ENCODE measurements at places on chromosomes 3 and 15. TPM values are rescaled to one million over a fixed set of nuclear protein-coding genes. Genes with fewer than 3 reads are reported as not detected.

Gene PODXL2
- total RNA-seq = 13.0 TPM

Gene UCN2
- total RNA-seq = not detected

Gene CCR8
- total RNA-seq = not detected

Gene FBXW12
- total RNA-seq = not detected

Gene SCN11A
- 1.9 TPM for total RNA-seq

Gene ITGA11
- total RNA-seq = 3.2 TPM

Gene DISP2
- total RNA-seq = 12.9 TPM

Gene C3orf49
- total RNA-seq = not detected

Gene UQCC5
- 22.1 TPM for total RNA-seq

Gene HRH1
- 9.3 TPM for total RNA-seq

Gene CCRL2
- total RNA-seq = 2.6 TPM

Gene RPL29
- 366 TPM for total RNA-seq

Gene ROPN1
- 3.0 TPM for total RNA-seq

Gene SSUH2
- total RNA-seq = not detected

Gene P3H2
- 39.1 TPM for total RNA-seq

Gene RPS17
- 1,349 TPM for total RNA-seq

Gene DUOX1
- total RNA-seq = 0.64 TPM

Gene STRIT1
- total RNA-seq = not detected

Gene SPINT1
- 729 TPM for total RNA-seq

Gene SKOR1
- not detected for total RNA-seq

Gene CPN2
- total RNA-seq = not detected

Gene CLDN1
- 0.82 TPM for total RNA-seq

Gene H1-8
- not detected for total RNA-seq

Gene TJP1
- 119 TPM for total RNA-seq

Gene WNT7A
- not detected for total RNA-seq

Gene SCAANT1
- not detected for total RNA-seq

Gene EOGT
- 19.1 TPM for total RNA-seq

Gene RASGRP1
- total RNA-seq = 1.9 TPM

Gene PAQR9
- not detected for total RNA-seq

Gene KBTBD12
- 5.3 TPM for total RNA-seq

Gene LRTM1
- not detected for total RNA-seq

Gene TCAIM
- total RNA-seq = 19.5 TPM

Gene FOXL2
- not detected for total RNA-seq

Gene C3orf85
- total RNA-seq = 29.5 TPM

Gene BBX
- total RNA-seq = 38.9 TPM

Gene NUP210
- 13.8 TPM for total RNA-seq

All from transverse colon (tissue), 4 donors.